Stimulated activated CD4-positive, alpha-beta T cell treated with anti-CD3 and anti-CD28 coated beads, TNF-alpha, amount 100 ng/mL, for 24 hours (primary cell): ENCODE measurements at places on chromosomes 2 and 18.

- DNase-seq, result no peak
Measured at GRCh38 chr2:17680119-17680518, 73.5 kb downstream of the SMC6 start.

DNA sequence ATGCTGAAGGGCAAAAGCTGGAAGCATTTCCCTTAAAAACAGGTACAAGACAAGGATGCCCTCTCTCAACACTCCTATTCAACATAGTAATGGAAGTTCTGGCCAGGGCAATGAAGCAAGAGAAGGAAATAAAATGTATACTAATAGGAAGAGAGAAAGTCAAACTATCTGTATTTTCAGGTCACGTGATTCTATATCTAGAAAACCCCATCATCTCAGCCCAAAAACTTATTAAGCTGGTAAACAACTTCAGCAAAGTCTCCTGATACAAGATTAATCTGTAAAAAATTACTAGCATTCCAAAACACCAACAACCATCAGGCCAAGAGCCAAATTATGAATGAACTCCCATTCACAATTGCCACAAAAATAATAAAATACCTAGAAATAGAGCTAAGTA lies 213.2 kb upstream of the CNTNAP5 start:
- no peak for DNase-seq

DNA sequence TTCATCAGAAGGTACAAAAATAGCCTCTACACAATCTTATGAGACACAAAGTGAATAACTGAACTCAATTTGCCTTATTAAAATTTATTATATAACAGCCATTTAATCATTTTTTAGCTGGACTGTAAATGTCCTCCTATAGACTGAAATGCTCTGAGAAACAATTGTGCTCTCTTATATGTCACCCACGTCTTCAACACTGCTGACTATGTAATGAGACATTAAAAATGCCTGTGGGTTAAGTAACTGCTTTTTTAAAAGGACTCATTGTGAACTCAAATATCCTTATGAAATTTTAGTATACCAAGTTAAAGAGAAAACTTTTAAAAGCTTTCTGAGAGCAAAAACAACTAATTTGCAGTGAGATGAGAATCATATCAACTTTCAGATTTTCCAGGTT lies 10.4 kb upstream of the GALNT1 start:
- no peak for DNase-seq

DNA sequence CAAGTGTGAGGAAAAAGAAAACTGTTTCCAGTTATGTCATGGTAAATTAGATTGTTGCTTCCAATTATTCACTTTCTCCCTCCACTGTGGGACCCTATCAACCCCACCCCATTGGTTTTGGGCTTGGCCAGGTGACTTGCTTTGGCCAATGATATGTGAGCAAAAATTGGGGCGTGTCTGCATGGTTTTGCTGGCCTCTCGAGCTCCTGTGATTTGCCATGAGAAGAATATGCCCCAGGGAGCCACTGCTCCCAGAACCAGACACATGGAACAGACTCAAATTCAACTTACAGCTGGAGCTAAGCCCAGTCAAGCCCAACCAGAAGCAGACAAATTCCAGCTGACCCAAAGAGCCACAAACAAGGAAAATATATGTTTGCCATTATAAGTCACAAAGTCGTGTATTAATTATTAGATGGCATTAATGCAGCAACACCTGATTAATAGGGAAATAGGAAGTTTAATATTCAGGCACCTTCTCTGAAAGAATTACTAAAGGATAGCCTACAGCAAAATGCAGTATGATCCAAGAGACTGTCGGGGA lies 248.9 kb downstream of the ANAPC1 start:
- no peak for DNase-seq

DNA sequence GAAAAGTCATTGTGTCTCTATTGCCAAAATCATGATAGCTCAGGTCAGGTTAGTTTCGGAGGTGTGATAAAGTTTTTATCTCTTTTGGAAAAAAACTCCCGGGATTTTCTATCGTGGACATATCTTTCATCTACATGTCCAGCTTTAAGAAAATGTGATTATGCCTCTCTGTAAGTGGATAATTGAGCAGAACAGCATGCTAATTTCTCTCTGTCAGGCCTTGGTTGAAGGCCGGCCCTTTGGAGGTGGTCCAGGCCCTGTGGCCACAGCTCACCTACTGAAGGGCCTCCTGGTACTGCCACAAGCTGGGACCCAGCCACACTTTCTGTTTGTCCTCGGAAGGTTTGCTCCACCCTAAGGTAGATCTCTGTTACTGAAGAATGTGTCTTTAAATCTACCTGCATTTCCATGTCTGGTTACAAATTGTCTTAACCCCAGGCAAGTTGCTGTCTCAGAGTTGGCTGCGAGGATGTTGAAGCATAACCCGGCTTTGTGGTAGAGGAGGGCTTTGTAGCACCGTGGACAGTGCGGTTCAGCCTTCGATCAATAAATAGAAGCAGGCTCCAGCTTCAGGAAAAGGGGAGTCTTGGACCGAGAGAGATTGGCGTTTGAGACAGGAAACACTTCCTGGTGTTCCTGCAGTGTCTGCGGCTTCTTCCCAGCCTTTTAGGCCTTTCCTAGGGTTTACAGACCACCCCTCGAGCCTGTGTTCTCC lies 25.5 kb downstream of the TCF7L1 start:
- DNase-seq, result no peak

DNA sequence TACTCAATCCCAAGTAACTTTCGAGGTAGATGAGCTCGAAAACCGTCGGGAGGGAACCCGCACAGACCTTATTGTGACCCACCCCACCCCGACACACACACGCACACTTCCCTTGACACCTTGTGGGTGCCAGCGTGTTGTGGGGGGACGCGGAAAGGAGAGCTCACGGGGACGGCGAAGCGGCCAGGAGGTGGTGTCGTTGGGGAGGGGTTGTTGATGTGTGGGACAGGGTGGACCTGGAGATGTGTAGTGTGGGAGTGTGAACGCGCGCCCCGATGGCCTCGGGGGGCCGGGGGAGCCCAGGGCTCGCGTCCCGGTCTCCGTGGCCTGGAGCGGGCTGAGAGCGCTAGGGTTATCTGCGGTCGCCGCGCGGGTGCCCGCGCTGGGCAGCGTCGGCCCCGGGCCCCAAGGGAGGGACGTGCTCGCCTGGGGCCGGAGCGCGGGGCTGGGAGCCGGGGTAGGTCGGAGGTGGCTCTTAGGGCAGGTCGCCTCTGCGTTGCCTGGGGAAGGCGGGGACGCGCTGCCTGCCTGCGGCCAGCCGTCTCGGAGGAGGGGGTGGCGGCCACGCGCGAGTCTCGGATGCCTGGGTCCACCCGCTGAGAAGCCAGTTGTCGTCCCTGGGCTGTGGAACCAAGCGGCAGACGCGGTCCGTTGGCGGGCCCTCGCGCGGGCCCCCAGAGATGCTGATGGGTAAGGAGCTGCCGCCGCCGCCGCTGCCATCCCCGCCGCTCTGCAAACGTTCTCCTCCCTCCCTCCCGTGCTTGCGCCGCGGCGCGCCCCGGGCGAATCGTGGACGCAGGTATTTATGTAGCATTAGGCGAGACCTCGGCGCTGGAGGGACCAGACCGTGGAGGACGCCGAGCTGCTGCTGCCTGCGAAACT lies 1.6 kb downstream of the KLHL29 start:
- DNase-seq, result no peak

- DNase-seq, result no peak
Measured at GRCh38 chr18:27073404-27073830, 111.7 kb downstream of the CHST9 start.

DNA sequence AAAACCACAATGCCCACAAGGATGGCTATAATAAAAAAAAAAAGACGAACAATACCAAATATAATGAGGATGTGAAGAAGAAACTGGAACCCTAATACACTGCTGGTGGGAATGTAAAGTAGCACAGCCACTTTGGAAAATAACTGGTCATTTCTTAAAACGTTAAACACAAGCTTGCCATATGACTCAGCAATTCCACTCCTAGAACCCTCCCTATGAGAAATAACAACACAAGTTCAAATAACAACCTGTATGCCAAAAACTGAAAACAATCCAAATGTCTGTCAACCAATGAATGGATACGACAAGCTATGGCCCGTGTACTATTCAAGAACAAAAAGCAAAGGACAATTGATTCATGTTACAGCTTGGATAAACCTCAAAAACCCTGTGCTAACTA lies 7.0 kb upstream of the ALPK2 start:
- no peak for DNase-seq

DNA sequence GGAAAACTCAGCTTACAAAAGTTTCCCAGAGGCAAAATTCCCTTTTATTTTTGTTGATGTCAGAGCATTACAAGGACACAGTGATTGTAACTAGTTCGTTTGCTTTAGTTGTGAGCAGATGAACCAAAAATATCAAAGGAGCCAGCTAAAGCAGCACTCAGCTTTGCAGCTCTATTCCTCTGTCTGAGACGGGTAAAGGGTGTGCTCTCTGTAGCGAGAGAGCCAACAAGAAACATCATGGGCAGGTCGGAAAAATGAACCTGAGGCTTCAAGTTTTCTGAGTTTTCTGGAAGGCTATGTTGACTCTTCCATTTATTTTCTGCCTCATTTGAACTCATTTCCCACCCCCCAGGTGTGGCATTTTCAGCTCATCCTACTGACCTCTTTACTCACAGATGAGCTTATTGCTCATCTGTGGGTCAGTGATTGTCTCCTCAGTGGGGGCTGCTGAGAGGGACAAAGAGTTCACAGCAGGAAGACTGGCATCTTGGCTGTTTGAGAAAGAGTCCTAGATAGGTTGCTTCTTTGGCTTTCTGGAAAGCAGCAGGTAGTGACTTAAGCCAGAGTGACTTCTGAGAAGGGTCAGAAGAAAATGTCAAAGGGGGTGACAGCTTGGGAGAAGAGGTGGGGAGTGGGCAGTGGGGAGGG lies 66.6 kb upstream of the EPC2 start:
- DNase-seq, result no peak

DNA sequence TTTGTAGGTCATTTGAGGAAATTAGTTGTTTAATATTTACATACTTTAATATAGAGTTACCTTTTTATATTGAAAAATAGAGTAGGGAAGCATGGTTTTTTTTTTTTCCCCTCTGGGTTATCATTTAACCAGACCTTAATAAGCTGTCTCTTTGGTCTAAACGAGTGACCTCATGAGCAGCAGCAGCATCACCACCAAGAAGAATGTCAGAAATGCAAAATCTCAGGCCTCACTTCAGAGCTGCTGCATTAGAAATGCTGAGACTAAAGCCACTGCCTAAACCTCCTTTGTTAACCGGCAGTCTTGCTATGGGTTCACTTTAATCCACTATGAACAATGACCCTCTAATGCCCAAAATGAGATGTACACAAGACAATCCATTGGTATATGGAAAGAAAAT lies 733.7 kb upstream of the FAM98A start:
- no peak for DNase-seq

DNA sequence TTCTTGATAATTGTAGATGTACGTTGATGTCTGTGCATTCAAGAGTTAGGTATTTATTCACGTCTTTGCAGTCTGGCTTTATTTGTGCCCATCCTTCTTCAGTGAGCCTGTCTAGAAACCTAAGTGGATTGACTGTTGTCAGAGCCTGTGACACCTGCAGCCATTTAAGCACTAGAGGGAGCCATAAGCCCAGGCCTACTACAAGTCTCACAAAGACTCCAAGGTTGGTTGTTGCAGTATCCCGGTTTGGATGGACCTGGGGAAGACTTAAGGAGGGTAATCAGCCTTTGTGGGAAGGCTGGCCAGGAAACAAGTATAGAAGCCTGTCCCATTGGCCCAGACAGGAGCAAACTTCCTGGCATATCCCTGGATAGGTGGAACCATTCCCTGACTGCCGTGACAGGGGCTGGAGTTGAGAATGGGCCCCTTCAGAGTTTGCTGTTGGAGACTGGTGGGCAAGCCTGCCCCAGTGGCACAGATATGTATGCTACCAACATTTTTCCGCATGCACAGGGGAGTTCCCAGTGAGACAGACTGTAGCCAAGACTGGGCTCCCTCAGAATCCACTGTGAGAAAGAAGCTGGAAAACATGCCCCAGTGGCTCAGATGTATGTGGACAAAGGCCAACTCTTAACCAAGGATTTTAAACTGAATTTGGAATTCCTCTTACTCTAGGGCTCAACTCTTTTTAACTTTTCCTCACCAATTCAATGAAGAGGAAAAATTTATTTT lies 9.3 kb upstream of the LRRC30 start:
- DNase-seq, result no peak

GRCh38 chr18:48887294-48887904 lies 63.4 kb downstream of the SMAD7 start:
- DNase-seq, result no peak

DNA sequence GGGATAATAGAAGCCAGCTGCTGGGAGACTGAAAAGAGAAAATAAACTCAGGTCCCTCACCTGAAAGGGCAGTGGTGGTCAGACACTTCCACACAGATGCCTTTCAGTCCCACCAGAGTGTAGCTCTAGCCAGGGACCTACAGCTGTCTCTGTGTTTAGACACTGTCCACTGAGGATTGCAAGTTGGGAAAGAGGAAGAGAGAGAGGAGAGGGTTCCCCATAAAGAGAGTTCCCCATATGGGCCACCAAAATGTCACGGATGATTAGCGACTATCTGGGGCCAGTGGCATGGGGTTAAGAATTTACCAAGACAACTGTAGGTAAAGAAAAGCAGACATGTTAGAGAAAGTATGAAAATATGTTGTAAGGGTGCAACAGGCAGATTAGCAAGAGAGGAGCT lies 36.7 kb upstream of the SKA1 start:
- DNase-seq, result no peak

GRCh38 chr2:234931371-234931770 lies 20.4 kb upstream of the SH3BP4 start:
- DNase-seq, result no peak

DNA sequence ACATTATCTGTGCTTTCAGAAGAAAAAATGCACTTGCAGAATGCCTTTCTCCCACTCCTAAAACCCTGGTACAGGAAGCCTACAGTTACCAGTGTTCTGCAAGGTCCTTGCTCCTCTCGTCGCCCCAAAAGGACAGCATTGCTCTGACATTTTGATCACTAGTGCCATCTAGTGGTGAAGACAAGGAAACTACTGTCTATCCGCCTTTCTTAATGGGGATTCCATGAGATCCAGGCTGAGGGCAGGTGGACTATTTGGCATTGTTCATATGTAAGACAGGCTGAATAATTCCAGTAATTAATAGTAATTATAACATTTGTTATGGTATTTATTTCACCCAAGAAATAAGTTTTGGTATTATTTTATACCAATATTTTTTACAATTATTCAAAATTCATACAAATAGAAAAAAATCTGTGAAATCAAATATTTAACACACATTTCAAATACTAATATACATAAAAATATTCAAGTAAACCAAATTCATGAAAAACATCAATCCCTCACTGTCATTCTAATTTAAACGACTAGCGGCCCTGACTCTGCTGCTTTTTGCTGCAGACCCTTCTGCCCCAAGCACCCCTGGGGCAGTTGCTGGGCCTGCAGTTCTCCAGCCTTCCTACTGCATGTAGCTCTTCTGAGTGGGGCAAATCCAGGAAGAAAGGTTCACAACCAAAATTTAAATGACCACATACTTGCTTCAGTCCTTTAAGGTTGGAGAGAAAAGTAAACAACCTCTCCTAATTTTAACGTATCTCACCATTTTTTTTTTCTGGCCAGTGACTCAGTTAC lies 19.0 kb downstream of the TPGS2 start:
- no peak for DNase-seq

- no peak for DNase-seq
Measured at GRCh38 chr18:22541232-22541631, 123.5 kb upstream of the CTAGE1 start.
